ENCODE measurements at places on chromosomes 11 and 22.

- DNase-seq, result no peak
Observed at GRCh38 chr11:114501901-114502300, 57.8 kb downstream of the NXPE1 start.

DNA sequence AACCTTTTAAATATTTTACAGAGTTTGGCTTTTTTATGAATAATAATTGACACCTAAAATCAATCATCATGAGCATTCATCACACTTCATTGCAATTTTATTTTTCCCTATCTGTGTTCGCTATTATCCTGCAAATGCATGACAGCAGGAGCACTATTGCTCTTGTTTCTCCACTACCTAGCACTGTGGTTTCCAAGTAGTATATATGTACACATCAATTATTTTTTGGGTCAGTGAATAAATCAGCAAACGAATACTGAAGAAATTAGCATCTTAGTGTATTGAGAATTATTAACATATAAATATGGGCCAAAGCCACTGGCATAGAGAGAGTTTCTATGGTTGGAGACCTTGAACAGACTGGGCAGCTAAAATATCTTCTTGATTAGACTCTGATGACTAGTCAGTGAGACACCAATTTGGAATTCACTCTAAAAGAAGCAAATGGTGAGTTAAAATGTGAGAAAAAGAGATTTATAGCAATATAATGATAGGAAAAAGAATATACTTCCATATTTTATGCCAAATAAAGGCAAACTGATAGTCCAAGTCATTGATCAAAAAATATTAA lies 731.1 kb upstream of the LUZP2 start:
- DNase-seq, result no peak

DNA sequence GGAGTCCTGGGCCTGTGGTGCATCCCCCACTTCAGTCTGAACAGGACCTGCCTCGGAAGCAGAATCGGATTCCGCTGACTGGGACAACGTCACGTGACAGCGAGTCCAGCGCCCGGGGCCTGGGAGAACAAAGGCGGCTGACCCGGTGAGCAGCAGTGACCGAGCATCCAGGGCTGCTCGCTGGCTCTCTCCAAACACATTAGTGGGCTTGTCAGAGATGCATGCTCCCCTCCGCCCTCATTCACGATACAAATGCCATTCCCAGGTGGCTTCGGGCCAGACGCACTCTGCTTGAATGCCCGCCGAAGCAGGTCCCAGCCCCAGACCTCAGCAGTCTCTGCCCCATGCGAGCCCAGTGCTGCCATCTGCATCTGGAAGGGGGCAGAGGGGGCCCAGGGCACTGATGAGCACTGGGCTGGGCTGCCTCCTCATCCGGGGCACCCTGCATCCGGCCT lies 91.0 kb downstream of the WNT7B start:
- no peak for DNase-seq

DNA sequence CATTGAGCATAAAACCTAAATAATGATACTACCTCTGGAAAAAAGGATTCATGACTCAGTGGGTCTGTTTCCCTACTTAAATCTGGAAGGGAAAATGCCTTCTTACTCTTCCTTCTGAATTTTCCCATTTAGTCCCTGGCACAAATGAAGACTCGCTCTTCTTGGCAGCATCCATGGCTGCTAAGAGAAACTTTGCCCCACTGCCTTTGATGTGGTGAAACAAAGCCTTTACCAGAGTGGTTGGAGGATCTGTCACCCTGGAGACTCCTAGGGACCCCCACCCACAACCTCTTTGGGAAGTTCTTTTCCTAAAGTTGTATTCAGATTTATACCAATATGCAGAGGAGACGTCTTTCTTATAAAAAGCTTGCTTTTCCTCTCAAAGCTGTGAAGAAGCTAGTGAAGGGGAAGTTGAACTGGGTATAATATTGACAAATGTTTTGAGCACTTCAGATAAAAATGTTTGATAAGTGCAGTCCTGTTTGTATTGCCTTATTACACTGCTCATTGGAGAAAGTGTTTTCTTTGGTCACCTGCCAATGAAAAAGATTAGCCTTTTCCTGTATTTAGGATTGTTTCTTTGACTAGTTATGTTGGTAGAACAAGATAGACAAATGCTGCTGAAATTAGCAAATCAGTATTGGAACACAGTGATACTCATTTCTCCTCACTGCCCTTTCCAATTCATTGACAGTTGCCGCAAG lies 77.3 kb downstream of the ARFGAP2 start:
- DNase-seq, result no peak

GRCh38 chr11:23236826-23237555 lies 376.7 kb upstream of the CCDC179 start:
- DNase-seq, result no peak

GRCh38 chr11:83544846-83545245 lies 258.7 kb upstream of the CCDC90B start:
- no peak for DNase-seq

GRCh38 chr11:45170484-45170883 lies 24.0 kb downstream of the PRDM11 start:
- no peak for DNase-seq

DNA sequence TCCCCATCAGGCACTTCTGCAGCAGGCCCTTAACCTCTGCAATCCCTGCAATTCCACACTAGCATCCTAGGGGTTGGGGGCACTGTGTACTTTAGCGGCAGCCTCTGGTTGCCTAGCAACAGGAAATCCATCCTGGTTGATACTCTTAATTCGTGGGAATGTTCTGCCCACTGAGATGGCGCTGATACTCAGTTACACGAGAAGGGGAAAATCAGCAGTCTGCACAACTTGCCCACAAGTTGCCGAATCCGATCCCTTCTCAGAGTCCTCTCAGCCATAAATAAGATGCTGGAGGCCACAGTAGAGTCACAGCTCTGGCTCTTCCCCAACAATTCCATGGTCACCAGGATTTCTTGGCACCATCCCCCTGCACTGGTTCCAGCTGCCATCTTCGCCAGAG lies 57.6 kb upstream of the CRYBB3 start:
- DNase-seq, result no peak

DNA sequence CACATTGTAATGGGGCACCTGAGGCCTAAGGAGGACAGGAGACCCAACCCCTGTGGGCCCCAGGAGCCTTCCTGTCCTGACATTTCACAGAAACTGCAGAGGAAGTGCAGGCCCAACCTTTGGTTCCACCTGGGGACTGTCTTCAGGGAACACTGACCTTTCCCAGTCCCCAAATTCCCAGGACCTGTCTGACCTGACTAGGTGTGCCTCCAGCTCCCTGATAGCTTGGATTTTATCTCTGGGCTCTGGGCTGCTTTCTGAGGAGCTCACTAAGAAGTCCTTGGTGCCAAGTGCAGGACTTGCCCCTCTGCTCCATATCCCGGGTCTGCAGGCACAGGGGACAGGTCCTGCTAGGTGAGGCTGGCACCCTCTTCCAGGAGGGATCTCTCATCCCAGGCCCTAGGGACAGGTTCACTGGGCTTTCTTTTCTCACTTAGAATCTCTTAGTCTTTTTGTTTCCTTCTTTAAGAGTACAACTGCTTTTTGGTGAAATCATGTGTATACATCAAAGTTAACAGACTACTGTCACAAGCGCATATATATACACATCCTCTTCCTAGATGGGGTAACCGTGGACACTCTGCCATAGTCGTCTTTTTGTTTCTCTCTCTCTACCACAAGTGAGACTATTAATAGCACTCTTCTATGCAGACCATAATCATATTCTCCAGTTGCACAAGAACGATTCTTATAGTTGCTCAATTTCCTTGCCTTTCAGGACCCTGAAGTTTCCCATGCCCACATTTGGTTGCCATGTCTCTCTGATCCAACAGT lies 72.0 kb upstream of the IGLL5 start:
- DNase-seq, result no peak

- DNase-seq, result peak; percentile 68
Observed at GRCh38 chr11:68383976-68384501, 71.6 kb downstream of the LRP5 start.

DNA sequence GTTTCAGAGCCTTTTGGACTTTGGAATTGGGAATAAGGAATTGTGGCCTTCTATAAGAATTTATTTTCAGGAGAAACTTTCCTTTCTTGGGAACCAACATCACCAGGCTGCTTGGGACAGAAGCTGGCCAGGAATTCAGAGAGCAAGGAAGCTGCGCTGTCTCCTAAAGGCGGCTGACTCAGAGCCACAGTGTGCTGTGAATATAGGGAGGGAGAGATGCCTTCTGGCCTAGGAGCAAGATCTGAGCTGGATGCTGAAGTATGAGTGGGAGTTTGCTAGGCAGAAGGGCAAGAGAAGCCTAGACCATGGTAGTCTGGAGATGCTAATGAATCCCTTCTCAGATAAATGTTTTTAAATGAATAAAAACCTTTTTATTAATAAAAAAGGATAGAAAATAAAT lies 213.7 kb upstream of the TBCEL start:
- no peak for DNase-seq

- DNase-seq, result no peak
Observed at GRCh38 chr11:67349036-67349435, 4.3 kb downstream of the POLD4 start.

- DNase-seq, result no peak
Observed at GRCh38 chr11:119755356-119756071, 26.5 kb upstream of the NECTIN1 start.

- no peak for DNase-seq
Observed at GRCh38 chr11:11586465-11586864, 35.3 kb downstream of the GALNT18 start.

GRCh38 chr22:24985826-24986214 lies 33.3 kb downstream of the KIAA1671 start:
- no peak for DNase-seq

GRCh38 chr11:22656130-22656529 lies 10.3 kb upstream of the GAS2 start:
- DNase-seq, result no peak

GRCh38 chr11:117915672-117916235 lies 13.4 kb downstream of the TMPRSS13 start:
- no peak for DNase-seq

- no peak for DNase-seq
Observed at GRCh38 chr11:32341620-32342613, 93.4 kb downstream of the WT1 start.

- no peak for DNase-seq
Observed at GRCh38 chr11:32118025-32118974, 27.4 kb downstream of the RCN1 start.

- no peak for DNase-seq
Observed at GRCh38 chr22:25083807-25084200, 115.9 kb upstream of the CRYBB3 start.

DNA sequence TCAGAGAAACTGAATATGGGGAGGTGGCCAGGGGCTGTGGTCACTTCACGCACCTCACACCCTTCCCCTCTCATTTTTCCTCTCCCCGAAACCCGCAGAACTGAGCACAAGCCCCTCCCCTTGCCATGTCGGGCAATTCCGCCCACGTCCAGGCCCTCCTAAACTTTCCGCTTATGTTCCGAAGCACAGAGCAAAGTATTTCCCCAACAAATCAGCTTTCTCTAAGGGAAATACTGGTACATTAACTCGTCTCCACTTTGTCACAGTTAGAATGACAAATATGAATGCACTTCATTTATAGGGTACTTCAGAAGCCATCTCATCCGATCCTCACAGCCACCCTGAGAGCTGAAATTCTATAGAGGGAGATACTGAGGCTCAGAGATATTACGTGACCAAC lies 94.7 kb upstream of the TMEM45B start:
- no peak for DNase-seq

GRCh38 chr22:27971926-27972325 lies 52.9 kb upstream of the PITPNB start:
- DNase-seq, result no peak

- DNase-seq, result no peak
Observed at GRCh38 chr11:84437071-84437980, 1151.2 kb upstream of the CCDC90B start.

- DNase-seq, result no peak
Observed at GRCh38 chr11:72594493-72595291, 79.5 kb downstream of the PDE2A start.

DNA sequence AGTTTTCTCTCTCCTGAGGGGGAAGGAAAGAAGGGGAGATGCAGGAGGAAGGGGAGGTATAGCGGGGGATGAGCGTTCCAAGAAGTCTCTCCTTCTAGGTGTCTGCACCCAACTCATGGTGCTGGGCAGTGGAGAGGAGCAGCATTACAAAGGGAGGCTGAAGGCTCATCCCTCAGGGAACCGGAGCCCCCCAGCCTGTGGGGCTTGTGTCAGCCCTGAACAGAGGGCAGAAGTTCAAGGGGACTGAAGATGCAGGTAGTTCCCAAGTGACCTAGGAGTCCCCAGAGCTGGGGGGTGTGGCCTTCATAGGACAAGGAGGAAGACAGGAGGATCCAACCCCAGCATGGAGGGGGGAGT lies 1.8 kb downstream of the C11orf68 start:
- DNase-seq, result no peak

- DNase-seq, result no peak
Observed at GRCh38 chr11:61928606-61929005, 11.2 kb upstream of the RAB3IL1 start.

DNA sequence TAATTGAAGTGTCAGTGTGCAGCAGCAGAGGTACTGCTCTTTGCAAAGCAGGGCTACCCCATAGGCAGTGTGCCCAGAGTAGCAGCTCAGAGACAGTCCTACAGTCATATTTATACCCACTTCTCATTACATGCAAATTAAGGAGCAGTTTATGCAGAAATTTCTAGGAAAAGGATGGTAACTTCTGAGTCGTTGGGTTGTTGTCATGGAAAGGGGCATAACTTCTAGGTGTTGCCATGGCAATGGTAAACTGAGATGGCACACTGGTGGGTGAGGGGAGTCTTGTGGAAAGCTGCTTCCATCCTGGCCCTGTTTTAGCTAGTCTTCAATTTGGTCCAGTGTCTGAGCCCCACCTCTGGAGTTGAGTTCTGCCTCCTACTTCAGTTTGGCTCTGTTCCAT lies 77.4 kb downstream of the MN1 start:
- DNase-seq, result no peak

DNA sequence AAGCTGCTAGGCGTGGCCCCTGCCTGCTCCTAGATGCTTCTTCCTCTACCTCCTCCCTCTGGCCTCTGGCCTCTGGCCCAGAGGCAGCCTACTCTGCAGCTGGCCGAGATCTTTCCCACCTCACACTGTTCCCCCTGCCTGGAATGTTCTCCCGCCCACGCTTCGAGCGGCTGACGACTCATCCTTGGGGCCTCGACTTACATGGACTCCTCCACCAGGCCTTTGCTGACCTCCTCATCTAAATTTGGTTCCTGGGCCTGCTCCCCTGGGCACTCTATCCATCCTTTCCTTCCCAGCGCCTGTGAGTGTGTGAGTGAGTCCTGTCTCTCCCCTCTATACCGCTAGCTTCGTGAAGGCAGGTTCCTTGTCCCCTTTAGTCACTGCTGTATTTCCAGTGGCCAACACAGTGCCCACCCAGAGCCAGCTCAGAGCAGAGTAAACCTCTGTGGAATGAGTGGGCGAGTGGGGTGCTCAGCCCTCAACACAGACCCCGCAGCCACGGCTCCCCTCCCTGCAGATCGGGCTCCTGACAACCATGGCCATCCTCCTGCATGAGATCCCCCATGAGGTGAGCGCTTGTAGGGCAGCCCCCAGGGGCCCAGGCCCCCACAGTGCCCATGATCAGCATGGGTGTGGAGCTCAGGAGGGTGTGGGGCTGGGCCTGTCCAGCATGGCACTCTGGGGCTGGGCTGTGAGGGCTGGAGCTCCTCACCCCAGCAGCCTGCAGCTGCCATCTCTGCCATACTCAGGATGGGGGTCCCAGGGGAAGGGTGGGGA lies 5.7 kb downstream of the SLC39A13 start:
- no peak for DNase-seq

GRCh38 chr11:69008737-69009440 lies 4.2 kb downstream of the MRGPRF start:
- DNase-seq, result no peak
